Epithelial cell of proximal tubule (primary cell): ENCODE measurements at places on chromosomes 2 and 18. TPM values are rescaled to one million over a fixed set of nuclear protein-coding genes. Genes with fewer than 3 reads are reported as not detected.

CNNM4 gene
- total RNA-seq: 5.7 and 9.0 TPM in 2 replicates

FMNL2 gene
- total RNA-seq: 25.6 and 29.7 TPM in 2 replicates

PAIP2B gene
- 0.87 and 1.4 TPM in 2 replicates for total RNA-seq

ANKRD29 gene
- total RNA-seq: 1.2 and 2.7 TPM in 2 replicates

GRCh38 chr2:62654423-62654791 is 51.1 kb upstream of the EHBP1 start:
- peak; percentile 76 for DNase-seq

GRCh38 chr2:152343426-152343825 is 8.5 kb downstream of the FMNL2 start:
- DNase-seq: no peak

- DNase-seq: no peak
These were observed 119.9 kb downstream of the CCBE1 start for GRCh38 chr18:59577386-59577655.

GRCh38 chr2:149465873-149466272 is 121.7 kb downstream of the MMADHC start:
- DNase-seq: no peak

DNA sequence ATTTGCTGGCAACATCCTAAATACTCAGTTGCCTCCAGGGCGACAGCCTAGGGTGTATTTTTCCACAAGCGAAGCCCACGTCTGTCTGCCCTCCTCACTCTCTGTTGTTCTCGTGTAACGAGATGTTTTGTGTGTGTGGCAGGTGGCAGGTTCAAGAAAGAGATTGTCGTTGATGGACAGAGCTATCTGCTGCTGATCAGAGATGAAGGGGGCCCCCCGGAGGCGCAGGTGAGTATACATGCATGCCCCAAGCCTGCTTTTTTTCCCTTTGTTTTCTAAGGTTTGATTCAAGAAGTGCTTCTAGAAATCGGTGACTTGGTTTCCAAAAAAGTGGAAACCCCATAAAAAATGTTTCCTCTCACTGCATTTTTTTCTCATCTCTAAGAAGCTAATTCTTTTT is 247.0 kb downstream of the AGAP1 start:
- DNase-seq: no peak

- no peak for DNase-seq
These were observed 253.0 kb downstream of the DCDC2C start for GRCh38 chr2:3956406-3956805.

GRCh38 chr2:241225545-241225944 is 37.1 kb downstream of the ANO7 start:
- no peak for DNase-seq

- peak; percentile 69 for DNase-seq
These were observed 58.1 kb upstream of the RALBP1 start for GRCh38 chr18:9417073-9417851.

DNA sequence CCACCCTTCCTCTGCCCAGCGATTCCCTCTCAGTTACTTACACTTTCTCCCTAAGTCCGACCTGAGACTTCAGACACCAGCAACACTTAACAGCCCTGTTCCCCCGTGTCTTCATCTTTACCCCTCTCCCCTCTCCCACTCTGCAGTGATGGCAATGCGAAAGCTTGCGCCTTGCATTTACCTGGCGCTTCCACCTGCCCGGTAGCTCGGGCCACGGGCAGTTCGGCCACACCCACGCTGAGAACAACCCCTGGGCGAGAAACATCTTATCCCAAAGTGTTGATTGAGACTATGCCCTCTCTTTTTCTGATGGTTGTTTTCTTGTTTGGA is 558 bp downstream of the DNAJC10 start:
- DNase-seq: peak; percentile 6

- DNase-seq: no peak
These were observed 40.2 kb upstream of the COPS8 start for GRCh38 chr2:237045449-237045848.

GRCh38 chr2:70716951-70717350 is 51.0 kb downstream of the ADD2 start:
- no peak for DNase-seq

DNA sequence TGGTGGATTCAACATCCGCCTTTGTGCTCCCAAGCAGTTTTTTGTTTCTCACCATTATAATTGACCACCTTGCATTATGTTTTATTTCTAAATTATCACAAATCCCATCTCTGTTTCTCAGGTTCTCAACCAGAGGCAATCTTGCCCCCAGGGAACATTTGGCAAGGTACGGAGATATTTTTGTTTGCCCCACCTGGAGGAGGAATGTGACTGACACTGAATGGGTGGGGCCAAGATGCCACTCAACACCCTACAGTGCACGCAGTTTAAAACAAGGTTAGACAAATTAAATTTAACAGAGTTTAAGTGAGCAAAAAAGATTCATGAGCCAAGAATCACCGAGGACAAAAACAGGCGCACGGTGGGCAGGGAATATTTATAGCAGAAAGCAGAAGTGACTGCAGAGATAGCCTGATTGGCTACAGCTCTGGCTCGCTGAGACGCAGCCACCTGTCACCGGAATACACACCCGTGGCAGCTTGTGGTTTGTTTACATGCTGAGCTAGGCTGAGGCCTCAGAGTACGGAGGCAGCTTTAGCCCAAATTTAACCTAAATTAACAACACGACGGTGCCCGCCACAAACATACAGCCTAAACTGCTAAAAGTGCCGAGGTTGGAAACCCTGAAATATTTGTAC is 150.0 kb upstream of the ALKAL2 start:
- no peak for DNase-seq

- no peak for DNase-seq
These were observed 46.1 kb upstream of the FOSL2 start for GRCh38 chr2:28346587-28346986.

- no peak for DNase-seq
These were observed 431.6 kb downstream of the MEIS1 start for GRCh38 chr2:66866331-66867062.

- no peak for DNase-seq
These were observed 6.7 kb downstream of the SCYGR3 start for GRCh38 chr2:227607941-227608340.

- DNase-seq: peak; percentile 32
These were observed 20.0 kb downstream of the TRIP12 start for GRCh38 chr2:229901819-229902218.
